Stromal cell of bone marrow (primary cell): ENCODE measurements at places on chromosomes 4 and X.
A peak's percentile ranks its signal among the peaks of the same experiment; 100 is the strongest.

DNA sequence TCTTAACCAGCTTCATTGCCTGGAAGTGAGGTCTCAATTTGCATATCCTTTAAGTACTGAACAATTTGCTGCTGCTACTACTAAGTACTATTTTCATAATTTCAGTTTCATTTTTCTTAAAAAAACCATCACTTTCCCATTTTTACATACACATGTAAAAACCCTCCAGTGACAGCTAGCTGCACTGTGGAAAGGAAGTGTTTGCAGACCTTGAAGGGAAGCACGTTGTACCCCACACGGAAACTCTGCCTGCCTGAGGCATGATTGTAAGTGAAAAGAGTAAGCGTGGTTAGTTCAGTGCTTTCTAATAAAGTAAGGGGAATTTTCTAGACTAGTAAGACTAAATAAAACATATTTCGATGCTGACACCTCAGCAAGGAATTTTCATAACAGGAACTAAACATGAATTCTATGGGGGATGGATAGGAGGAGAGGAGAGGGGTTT lies 103.6 kb downstream of the RAPGEF2 start:
- no peak for DNase-seq

DNA sequence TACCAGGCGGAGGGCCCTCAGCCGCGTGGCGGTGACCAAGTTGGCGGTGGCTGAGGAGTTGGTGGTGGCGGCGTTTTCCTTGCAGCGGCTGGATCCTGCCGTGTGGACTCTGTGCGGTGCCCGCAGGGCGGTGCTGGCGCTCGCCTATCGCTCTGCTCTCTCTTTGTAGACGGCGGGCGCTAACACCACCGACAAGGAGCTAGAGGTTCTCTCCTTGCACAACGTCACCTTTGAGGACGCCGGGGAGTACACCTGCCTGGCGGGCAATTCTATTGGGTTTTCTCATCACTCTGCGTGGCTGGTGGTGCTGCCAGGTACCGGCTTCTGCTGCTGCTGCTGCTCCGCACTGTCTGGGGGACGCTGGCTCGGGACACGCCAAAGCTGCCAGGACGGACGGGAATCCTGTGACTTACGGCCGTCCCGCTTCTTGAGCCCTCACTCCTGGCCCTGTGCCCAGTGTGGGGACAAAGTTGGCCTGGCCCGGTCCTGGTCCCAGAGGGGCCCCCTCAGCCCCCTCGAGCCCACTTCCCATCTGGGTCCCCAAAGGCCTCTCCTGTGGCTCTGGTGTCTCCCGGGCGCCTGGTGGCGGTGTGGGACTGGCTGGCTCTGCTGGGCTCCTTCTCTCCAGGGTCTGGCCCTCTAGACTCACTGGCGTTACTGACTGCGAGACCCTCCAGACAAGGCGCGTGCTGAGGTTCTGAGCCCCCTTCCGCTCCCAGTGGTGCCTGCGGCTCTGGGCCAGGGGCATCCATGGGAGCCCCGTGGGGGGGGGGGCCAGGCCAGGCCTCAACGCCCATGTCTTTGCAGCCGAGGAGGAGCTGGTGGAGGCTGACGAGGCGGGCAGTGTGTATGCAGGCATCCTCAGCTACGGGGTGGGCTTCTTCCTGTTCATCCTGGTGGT lies 10.7 kb downstream of the FGFR3 start:
- no peak for DNase-seq

GRCh38 chrX:47540754-47541538 lies 20.1 kb upstream of the ARAF start:
- peak; percentile 89 for DNase-seq

GRCh38 chrX:112645774-112646173 lies 34.0 kb downstream of the LHFPL1 start:
- DNase-seq = no peak

GRCh38 chr4:20773144-20773997 lies 73.1 kb downstream of the PACRGL start:
- peak; percentile 36 for DNase-seq

DNA sequence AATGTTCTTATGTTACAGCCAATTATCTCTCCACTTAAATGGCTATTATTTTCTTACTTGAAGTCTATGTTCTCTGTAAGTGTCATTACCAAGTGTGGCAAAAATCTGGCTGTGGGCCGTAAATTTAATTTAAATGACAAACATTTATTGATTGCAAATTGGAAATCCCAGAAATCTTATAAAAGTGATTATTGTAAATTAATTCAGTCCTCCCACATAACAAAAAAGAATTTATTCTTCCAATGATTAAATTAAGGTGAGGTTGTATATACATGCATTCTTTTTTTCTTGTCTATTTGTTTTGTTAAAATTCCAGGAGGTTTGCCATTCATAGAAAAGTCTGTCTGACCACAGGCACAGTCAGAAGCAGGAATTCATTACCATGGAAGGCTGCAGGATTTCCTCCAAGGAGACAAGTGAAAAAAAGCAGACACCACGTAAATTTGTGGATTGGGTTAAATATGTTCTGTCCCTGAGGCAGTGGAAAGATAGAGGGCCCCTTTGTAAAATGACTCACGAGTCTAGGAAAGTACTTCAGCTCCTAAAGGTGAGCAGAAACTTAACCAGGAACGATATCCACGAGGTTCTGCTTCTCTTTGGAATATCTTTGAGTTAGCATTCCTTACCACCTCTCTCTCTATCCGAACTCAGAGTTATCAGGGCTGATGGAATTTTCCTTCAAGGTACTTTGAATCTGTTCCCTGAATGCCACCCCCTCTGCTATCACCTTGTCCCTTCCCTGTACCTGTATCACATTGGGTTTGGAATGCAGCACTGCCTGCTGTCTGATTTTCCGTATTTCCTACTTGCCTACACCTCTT lies 10.7 kb downstream of the PPARGC1A start:
- DNase-seq = no peak

- DNase-seq = no peak
Observed at GRCh38 chrX:73182502-73183114, 32.0 kb downstream of the NAP1L2 start.

- no peak for DNase-seq
Observed at GRCh38 chr4:56650262-56651055, 30.6 kb downstream of the HOPX start.

GRCh38 chr4:74387790-74388189 lies 22.8 kb downstream of the EREG start:
- DNase-seq = no peak
